Lower lobe of right lung (tissue), 2 donors: ENCODE measurements at places on chromosomes 2 and 18. TPM values are rescaled to one million over a fixed set of nuclear protein-coding genes. Genes with fewer than 3 reads are reported as not detected.

DNA sequence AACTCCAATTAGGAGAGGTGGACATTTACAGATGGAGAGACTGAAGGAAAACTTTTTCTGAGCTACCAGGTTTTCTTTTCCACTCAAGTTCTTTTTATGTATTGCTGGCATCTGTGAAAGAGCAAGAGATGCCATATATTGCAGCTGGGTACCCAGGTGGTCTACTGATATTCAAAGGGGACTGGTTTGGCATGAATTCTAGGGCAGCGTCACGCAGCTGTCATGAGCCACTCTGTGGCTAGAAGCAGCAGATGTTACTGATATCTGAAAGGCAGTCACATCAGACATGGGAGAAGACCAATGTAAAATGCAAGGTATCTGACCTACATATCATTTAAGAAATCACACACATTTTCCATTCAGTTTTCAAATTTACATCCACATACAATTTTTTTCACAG lies 408.8 kb downstream of the GALNT13 start:
- H3K4me1 ChIP-seq, result no peaks in the 10 kb centered on the region
- H3K36me3 ChIP-seq, result no peaks in the 10 kb centered on the region

Gene ZNF804A
- total RNA-seq, result 1.3 TPM

Gene ODC1
- 30.1 TPM for total RNA-seq

DNA sequence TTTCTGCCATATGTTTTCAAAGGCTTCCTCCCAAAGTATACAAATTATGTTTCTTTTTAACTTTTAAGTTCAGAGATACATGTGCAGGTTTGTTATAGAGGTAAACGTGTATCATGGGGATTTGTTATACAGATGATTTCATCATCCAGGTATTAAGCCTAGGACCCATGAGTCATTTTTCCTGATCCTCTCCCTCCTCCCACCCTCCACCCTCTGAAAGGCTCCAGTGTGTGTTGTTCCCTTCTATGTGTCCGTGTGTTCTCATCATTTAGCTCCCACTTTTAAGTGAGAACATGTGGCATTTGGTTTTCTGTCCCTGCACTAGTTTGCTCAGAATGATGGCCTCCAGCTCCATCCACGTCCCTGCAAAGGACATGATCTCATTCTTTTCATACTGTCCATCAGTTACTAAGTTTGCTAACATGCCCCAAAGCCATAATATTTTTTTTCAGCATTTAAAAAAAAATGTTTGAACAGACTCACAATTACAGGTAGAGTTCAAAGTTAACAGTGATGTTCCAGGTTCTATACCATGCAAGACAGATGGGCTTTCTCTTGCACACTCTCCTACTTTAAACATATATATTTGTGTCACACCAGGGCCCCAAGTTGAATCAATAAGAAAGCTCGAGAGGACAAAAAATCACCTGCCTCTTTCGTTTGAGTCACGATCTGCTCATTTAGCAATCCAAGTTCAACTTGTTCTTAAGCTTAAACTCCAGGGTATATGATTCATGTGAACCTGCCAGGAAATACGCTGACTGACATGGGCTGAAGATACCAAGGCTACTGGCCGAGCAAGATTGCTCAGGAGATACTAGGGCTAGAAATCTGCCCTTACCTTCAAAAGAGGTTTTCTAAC lies 77.6 kb downstream of the AP1S3 start:
- no peak overlapping the region for H3K4me3 ChIP-seq
- H3K36me3 ChIP-seq, result no peaks in the 10 kb centered on the region
- no peaks in the 10 kb centered on the region for H3K27me3 ChIP-seq
- H3K27ac ChIP-seq, result peak overlapping the region; percentile 33
- DNase-seq, result no peak

Gene SERPINB11
- total RNA-seq, result 0.77 TPM

Gene NT5DC4
- 0.53 TPM for total RNA-seq

DNA sequence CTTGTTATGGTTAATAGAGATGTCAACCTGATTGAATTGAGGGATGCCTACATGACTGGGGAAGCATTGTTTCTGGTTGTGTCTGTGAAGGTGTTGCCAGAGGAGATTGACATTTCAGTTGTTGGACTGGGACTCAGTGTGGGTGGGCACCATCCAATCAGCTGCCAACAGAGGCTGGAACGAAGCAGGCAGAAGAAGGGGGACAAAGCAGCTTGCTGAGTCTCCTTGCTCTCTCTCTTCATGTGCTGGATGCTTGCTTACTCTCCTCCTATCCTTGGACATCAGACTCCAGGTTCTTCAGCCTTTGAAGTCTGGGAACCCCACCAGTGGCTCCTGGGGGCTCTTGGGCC lies 22.2 kb upstream of the SMAD4 start:
- no peaks in the 10 kb centered on the region for H3K36me3 ChIP-seq
- no peak overlapping the region for H3K27ac ChIP-seq
- no peaks in the 10 kb centered on the region for H3K27me3 ChIP-seq
- H3K4me3 ChIP-seq, result no peak overlapping the region
- no peak for DNase-seq
